Astrocyte of the hippocampus (primary cell): ENCODE measurements at places on chromosomes 2 and 18.
A peak's percentile ranks its signal among the peaks of the same experiment; 100 is the strongest.

GRCh38 chr2:206276169-206276942 is 1.9 kb downstream of the ZDBF2 start:
- no peak for DNase-seq

DNA sequence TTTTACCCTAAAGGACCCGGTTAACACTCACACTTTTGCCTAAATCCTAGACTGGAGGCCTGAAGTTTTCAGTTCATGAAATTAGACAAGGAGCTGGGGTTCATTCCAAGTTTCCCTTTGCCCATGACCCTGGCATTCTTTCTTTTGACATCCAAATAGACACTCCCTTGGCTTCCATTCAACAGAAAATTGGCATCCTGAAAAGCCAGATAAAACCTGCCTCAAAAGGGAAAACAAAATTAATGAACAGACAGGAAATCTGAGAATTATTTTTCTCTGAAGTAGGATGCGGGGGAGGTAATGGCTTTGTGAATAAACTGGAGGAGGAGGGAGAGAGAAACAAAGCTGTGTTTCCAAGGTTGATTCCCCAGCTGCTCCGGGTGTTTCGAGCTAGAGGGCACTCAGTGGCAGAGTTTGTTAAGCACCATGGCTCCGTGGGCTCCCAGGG is 41.0 kb downstream of the SPP2 start:
- peak; percentile 72 for DNase-seq

- peak; percentile 84 for DNase-seq
Observed at GRCh38 chr2:159030674-159031380, 62.4 kb downstream of the TANC1 start.

DNA sequence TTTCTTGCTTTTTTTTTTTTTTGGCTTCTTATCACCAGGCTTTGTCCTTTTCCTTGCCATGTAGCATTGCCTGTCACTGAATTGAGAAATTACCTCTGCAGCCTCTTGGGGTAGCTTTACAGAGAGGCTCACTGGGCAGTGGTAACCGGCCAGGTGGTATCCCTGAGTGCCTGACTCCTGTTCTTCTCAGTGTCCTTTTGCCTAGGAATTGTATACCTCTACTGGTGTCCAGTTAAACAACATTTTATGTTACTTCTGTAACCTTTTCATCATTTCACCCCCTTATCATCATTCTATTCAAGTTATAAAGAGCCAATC is 523.9 kb downstream of the BCL11A start:
- no peak for DNase-seq

GRCh38 chr2:1793001-1793867 is 48.9 kb upstream of the PXDN start:
- no peak for DNase-seq

- no peak for DNase-seq
Observed at GRCh38 chr2:84537251-84537650, 21.0 kb downstream of the DNAH6 start.

- DNase-seq = no peak
Observed at GRCh38 chr2:234126146-234126470, 75.6 kb downstream of the SPP2 start.

GRCh38 chr2:169694894-169695260 is 608 bp downstream of the PHOSPHO2 start:
- DNase-seq = no peak

DNA sequence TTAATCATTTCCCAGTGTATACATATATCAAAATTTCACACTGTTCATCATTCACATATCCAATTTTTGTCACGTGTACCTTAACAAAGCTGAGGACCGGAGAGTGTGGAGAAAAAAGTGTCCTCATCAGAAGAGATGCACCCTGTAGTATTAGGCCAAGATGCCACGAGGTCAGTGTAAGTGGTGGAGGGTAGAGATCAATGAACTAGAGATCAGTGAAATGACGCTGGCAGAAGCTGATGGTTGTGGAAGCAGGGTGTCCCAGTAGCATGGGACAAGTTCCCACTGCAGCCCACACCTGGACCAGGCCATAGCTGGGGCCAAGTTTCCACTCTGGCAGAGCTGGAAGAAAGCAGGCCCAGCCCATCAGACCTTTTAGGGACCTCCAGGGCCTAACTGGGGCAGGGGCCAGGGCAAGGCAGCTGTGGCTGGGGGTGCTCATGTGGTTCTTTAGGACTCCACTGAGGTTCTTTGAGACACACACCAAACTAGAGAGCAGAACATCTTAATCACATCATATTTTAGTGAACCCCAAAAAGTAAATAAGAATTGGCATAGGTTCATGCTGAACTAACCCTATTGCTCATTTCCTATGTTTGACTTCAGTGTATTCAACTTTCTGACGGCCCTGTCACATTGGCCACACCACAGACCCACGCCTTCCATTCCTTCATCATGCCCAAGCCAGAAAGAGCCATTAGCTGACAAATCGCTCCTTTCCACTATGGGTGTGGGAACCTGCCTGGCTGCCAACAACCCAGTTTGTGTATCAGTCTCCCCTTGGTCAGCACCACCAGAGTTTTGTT is 21.6 kb upstream of the GPR55 start:
- no peak for DNase-seq

GRCh38 chr2:1593371-1594122 is 150.8 kb downstream of the PXDN start:
- DNase-seq = peak; percentile 95

DNA sequence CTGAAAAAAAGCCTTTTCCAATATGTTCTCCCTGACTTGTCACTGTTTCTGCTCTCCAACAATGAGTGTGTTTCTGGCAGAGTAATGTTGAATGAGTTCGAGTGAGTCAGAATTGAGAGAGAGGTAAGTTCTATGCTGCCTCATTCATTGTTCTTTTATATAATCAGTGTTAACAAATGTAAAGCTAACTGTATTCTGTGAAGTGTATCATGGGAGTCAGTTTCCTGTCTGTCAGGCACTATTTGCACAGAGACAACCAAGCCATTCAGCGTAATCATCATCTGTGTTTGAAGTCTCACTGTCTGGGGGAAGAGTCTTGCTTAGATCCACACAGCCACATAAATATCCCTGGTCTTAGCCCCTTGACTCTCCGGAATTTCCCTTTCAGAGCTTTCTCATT is 22.0 kb upstream of the UPP2 start:
- peak; percentile 47 for DNase-seq

DNA sequence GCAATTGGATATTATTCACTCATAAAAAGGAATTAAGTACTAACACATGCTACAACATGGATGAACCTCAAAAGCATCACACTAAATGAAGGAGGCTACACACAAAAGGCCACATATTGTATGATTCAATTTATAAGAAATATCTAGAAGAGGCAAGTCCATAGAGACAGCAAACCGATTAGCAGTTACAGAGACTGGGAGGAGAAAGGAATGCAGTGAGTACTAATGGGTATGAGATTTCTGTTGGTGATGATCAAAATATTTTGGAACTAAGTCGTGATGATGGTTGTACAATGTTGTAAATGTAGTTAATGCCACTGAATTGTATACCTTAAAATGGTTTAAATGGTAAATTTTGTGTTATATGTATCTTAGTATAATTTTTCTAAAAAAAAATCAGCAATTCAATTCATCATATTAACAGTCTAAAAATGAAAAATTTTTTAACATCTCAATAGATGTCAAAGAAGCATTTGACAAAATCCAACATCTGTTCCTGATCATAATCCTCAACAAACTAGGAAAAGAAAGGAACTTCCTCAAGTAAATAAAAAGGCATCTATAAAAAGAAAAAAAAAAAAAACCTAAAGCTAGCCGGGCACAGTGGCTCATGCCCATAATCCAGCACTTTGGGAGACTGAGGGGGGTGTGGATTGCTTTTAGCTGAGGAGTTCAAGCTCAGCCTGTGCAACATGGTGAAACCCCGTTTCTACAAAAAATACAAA is 98.1 kb downstream of the TGIF1 start:
- DNase-seq = no peak

DNA sequence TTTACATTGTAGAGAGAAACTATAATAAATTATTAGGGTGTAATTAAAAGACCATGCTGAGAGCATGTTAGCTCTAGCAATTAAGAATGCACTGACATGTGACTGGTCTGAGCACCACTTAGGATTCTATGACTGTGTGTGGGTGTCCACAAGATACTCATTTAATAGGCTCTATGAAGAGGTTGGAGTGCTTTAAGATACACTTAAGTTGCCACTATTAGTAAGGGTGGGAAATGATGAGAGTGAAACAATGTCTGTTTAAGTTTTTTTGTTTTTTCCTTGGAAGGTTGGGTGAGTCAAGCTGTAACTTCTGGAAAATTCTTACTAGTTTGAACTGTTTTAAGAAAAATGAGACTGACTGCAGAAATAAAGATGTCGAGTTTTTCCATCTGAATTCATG is 1.8 kb upstream of the FAP start:
- DNase-seq = peak; percentile 24

DNA sequence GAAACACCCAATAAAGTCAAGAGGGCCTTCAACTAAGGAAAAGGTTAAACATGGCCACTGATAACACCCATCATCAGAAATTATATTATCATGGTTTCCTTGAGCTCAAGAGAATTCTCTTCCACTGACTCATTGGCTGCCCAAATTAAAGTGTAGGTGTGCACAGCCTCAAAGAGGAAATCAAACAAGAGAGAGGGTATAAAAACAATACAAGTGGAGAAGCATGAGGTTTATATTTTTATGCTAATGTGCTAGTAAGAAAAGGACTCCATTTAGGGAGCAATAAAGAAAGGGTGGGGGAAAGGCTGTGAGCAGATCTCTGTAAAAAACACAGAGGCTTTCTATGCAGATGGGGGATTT is 168.8 kb upstream of the VRK2 start:
- no peak for DNase-seq

GRCh38 chr2:211468217-211468616 is 911.8 kb downstream of the CPS1 start:
- no peak for DNase-seq
